ENCODE measurements at places on chromosomes 1 and 21. TPM values are rescaled to one million over a fixed set of nuclear protein-coding genes. Genes with fewer than 3 reads are reported as not detected.

The CELA3B gene
- total RNA-seq: not detected

The KLHDC8A gene
- 12.9 TPM for total RNA-seq

The INTS11 gene
- total RNA-seq: 220 TPM

The MSTO1 gene
- total RNA-seq: 62.4 TPM

The NUCKS1 gene
- 57.7 TPM for total RNA-seq

The NIBAN1 gene
- total RNA-seq: 4.0 TPM

The TXNIP gene
- 268 TPM for total RNA-seq

The DIO1 gene
- 0.81 TPM for total RNA-seq

The CSF3R gene
- 2.0 TPM for total RNA-seq

The FMO1 gene
- 1.7 TPM for total RNA-seq

The C8A gene
- total RNA-seq: not detected

The NUP210L gene
- total RNA-seq: 24.4 TPM

The MARK1 gene
- total RNA-seq: 31.2 TPM

The OR14K1 gene
- total RNA-seq: 3.0 TPM

The G0S2 gene
- 73.5 TPM for total RNA-seq
